G401 (cell line): ENCODE measurements at places on chromosomes 7 and 10. TPM values are rescaled to one million over a fixed set of nuclear protein-coding genes. Genes with fewer than 3 reads are reported as not detected.

DNA sequence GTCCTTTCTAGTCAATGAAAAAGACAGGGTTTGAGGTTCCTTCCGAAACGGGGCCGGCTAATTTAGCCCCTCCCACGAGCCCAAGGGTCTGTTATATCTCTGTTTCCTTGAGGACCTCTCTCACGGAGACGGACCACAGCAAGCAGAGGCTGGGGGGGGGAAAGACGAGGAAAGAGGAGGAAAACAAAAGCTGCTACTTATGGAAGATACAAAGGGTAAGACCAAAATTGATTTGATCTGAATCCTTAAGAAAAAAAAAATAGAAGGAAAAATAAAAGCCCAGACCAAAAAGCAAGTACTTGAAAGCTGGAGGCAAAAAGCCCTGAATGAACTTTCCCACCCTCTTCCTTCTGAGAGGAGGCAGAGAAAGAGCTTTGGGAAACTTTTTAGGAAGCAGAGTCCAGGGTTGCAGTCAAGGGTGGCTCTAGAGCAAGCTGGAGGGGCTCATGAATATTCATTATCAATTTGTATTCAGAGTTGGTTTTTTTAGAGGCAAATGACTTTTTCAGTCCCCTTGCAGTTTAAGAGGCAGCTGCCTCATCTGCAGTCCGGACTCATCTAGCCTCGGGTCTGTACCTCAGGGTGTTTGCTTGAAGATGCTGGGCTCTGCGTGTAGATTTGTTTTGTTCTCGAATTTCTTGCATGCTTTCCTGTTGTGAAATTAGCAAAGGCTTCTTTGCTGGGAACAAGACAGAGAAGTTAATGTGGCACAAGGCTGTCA, at the start of gene ENTPD1:
Gene ENTPD1 (plus strand): TSS at position 123 of the 721 bp plus-strand sequence. CDS start 77 bp downstream, at position 200.
- DNase-seq, result peak; percentile 10

GRCh38 chr10:133040198-133040597, 47.5 kb upstream of the ADGRA1 start:
- no peak for DNase-seq

- DNase-seq, result no peak
Observed at GRCh38 chr7:119826547-119826946, 446.4 kb upstream of the KCND2 start.

- DNase-seq, result no peak
Observed at GRCh38 chr7:77797734-77798393, 370 bp downstream of the TMEM60 start.

GRCh38 chr10:131856441-131857094, 44.2 kb upstream of the PPP2R2D start:
- no peak for DNase-seq

- no peak for DNase-seq
Observed at GRCh38 chr7:132696332-132696731, 120.1 kb upstream of the PLXNA4 start.

GRCh38 chr7:120857588-120858573, at the start of gene TSPAN12:
Gene TSPAN12 (minus strand): TSS chr7:120858144. CDS start chr7:120856763, 1,381 bp downstream.
- peak; percentile 60 for DNase-seq

NEUROD6 gene
- total RNA-seq, result not detected in 2 replicates

SLC26A3 gene
- total RNA-seq, result not detected in 2 replicates

SUN3 gene
- total RNA-seq, result 0.54 TPM in 1 of 2 replicates, not detected in the other

DNA sequence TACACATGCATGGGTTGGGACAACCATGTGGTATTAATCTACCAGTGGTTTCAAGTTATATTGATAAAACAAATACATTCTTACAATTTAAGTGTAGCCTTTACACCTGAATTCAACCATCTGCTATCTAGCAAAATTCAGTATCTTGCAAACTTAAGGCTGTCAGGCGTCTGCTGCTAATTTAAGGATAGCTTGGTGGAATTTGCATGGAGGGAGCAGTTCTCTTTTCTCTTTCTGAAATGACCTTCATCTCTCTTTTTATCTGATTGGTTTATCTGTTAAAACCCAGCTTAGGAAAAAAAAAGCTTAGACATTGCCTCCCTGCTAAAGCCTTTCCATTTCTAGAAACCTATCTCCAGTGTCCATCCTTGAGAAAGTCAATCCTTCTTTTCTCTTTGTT, 102.3 kb downstream of the ZEB1 start:
- no peak for DNase-seq

- DNase-seq, result no peak
Observed at GRCh38 chr10:48672596-48673265, 11.9 kb upstream of the WDFY4 start.

COMTD1 gene
- total RNA-seq, result 33.8 and 49.2 TPM in 2 replicates

TNS3 gene
- total RNA-seq, result 35.4 and 37.3 TPM in 2 replicates

GRCh38 chr7:134899729-134900128, 86.6 kb upstream of the AGBL3 start:
- DNase-seq, result no peak

DNA sequence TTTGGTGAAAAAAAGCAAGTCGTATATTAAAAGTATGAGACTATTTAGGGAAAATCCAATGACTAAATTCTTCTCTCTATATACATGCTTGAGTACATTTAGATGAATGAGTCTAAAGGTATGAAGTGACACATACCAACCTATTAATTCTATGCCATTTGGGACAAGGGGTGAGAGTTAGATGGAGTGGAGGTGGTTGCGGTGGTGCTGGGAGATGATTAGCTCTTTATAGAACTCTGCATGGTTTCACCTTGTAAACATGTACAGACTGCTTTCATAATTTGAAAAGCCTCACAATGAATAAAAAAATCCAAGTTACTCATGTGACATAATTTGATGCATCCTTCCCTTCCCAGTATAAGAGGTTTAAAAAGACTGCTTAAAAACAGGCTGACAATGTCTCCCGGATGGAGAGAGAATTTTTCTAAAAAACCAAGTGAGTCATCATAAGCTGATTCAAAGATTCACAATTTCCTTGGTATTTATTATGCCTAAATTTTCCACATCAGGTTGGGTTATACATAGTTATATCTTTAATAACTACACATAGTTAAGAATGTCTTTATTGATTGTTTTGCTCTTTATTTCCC, 572.8 kb downstream of the REEP3 start:
- DNase-seq, result no peak

GRCh38 chr7:5423976-5424748, 528 bp upstream of the TNRC18 start:
- peak; percentile 99 for DNase-seq

- DNase-seq, result no peak
Observed at GRCh38 chr7:107185716-107186115, 16.9 kb downstream of the HBP1 start.

PPP1R3C gene
- 4.2 and 7.9 TPM in 2 replicates for total RNA-seq

- no peak for DNase-seq
Observed at GRCh38 chr7:43701500-43701854, 27.8 kb downstream of the COA1 start.

FXYD4 gene
- total RNA-seq, result not detected in 2 replicates

MRLN gene
- total RNA-seq, result not detected in 2 replicates

CFAP70 gene
- total RNA-seq, result 0.78 and 2.0 TPM in 2 replicates

DNA sequence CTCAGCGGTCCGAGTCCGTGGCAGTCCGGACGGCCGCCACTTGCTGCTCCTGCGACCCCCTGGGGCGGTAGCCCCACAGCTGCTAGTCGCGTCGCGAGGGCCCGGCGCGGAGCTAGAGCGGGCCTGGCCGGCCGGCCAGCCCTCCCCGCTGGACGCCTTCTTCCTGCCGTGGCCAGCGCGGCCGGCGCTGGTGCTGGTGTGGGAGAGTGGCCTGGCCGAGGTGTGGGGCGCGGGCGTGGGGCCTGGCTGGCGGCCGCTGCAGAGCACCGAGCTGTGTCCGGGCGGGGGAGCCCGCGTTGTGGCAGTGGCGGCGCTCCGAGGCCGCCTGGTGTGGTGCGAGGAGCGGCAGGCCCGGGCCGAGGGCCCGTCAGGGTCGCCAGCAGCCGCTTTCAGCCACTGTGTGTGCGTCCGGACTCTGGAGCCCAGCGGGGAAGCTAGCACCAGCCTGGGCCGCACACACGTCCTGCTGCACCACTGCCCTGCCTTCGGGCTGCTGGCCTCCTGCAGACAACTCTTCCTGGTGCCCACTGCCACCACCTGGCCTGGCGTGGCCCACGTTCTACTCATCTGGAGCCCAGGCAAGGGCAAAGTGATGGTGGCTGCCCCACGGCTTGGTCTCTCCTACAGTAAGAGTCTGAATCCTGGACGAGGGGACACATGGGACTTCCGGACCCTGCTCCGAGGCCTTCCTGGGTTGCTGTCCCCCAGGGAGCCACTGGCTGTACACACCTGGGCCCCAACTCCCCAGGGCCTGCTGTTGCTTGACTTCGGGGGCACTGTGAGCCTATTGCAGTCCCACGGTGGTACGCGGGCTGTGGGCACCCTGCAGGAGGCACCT, 631 bp downstream of the HPS6 start:
- DNase-seq, result peak; percentile 22

- no peak for DNase-seq
Observed at GRCh38 chr7:51301806-51302205, 14.8 kb downstream of the COBL start.

RADIL gene
- 7.3 and 14.8 TPM in 2 replicates for total RNA-seq

GTF2IRD1 gene
- total RNA-seq, result 19.4 and 28.3 TPM in 2 replicates

IFIT1B gene
- total RNA-seq, result not detected in 2 replicates

RET gene
- 0.03 TPM in 1 of 2 replicates, not detected in the other for total RNA-seq

DNA sequence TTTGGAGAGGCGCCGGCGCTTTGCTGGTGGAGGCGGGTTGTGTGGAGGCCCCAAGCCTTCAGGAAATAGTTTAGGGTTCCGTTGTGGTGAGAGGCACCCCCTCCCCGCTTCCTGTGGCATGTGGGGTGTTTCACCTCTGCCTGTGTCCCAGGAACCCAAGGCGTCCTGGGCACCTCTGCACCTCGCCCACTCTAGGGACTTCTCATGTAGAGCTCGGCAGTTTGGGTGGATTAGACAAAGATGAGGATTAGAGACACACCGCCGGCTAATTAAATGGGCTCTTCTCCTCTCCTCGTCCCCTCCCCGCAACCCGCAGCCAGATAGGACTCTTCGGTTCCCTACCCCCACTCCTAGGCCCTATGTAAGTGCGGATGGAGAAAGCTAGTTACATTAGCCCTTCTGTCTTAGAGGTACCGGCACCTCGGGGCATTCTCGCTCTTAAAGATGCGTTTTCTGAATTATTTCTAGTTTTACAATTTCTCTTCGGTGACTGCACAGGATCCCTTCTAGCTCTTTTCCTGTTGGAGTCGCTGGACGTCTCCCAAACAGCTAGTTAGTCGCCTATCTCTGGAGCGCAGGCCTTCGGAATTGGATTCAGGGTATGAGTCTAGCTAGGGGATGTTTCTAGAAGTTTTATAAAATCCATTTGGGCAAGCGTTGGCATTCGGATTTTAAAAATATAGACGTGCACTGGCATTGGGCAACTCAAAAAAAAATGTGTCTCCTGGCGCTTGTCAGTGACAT, 7.8 kb downstream of the PTF1A start:
- DNase-seq, result no peak

CAMK1D gene
- 0.10 TPM in 1 of 2 replicates, not detected in the other for total RNA-seq

GRCh38 chr7:43766564-43766963, 8.1 kb downstream of the BLVRA start:
- DNase-seq, result no peak

KRIT1 gene
- 25.0 and 39.7 TPM in 2 replicates for total RNA-seq

GRCh38 chr10:19628767-19629560, 187.3 kb upstream of the PLXDC2 start:
- no peak for DNase-seq

AKR1C4 gene
- total RNA-seq, result not detected in 2 replicates

GRCh38 chr10:52212062-52212461, 102.0 kb upstream of the DKK1 start:
- no peak for DNase-seq

GRCh38 chr10:102812231-102812876, 24.9 kb downstream of the CYP17A1 start:
- no peak for DNase-seq

GJD4 gene
- not detected in 2 replicates for total RNA-seq

LIPJ gene
- not detected in 2 replicates for total RNA-seq

GRCh38 chr7:44637788-44638594, 31.6 kb downstream of the OGDH start:
- DNase-seq, result no peak

CH25H gene
- total RNA-seq, result not detected in 2 replicates

GRCh38 chr7:151427705-151428377, 12.1 kb downstream of the CRYGN start:
- DNase-seq, result no peak

DGKI gene
- total RNA-seq, result 0.06 TPM in 1 of 2 replicates, not detected in the other

- no peak for DNase-seq
Observed at GRCh38 chr10:60363187-60363586, 26.5 kb downstream of the ANK3 start.

DNA sequence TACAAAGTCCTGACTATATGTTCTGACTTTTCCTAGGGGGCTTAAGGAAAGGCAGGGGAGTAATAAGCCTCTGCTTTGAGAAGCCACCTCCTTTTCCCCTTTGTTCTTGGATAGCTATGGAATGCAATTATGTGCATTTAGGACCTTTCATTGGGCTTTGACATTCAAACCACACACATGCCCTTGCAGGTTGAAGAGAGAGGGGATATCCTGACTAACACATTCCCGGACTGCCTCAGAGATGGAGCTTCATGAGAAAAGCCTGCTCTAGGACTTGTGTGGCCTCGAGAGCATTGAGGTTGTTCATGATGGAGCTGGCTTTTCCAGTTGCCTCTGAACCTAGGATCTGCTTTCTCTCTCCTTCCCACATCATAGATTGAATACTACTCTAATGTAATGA, 694.5 kb downstream of the LRMDA start:
- no peak for DNase-seq

STEAP1 gene
- total RNA-seq, result not detected in 2 replicates

TMEM270 gene
- not detected in 2 replicates for total RNA-seq

- no peak for DNase-seq
Observed at GRCh38 chr10:1402016-1402770, 335.1 kb downstream of the ADARB2 start.

DNA sequence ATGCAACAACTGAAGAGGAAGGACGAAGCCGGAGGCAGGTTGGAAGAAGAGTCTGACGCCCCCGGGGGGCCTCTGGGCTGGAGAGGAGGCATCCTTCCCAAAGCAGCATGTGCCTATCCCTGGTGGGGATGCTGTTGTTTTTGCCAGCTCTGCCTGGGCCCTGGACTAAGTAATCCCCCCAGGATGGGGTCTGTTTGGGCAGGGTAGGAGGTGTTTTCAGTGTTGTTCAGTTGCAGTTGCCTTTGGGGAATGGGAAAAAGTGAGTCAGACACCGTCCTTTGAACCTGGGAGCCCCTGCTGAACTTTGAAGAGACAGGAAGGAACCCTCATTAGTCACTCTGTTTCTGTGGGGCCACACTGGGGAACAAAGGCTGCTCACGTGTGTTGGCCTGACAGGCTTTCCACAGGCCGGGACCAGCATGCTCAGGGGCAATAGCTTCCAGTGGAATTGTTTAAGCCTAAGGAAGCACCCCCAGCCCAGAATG, 35.2 kb upstream of the GDF10 start:
- DNase-seq, result no peak

ZNF485 gene
- total RNA-seq, result 0.80 and 1.9 TPM in 2 replicates

GRCh38 chr10:108662975-108663374, 1260.3 kb downstream of the XPNPEP1 start:
- DNase-seq, result no peak

DNA sequence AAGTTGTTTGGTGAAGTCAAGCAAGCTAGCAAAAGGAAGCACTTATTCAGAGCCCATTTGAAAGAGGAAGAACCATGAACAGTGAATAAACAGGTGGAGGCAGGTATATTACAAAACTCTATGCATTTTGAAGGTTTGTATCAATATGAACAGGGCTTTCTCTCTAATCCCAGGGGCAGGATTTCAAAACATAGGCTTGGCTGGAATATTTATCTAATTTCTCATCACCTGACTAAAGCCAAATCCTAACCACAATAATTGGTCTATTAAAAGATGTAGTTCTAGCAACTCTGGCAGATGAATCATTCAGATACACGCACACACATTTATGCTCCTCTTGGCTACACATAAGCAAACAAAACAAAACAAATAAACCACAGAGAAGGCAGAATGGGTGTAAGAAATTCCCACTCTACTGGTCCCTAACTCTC, 554.4 kb downstream of the INHBA start:
- DNase-seq, result no peak
